Stimulated activated CD8-positive, alpha-beta memory T cell treated with anti-CD3 and anti-CD28 coated beads, Interleukin-12 subunit alpha, Interleukin-12 subunit beta, amount 100 ng/mL, for 4 hours (primary cell): ENCODE measurements at places on chromosomes 3 and 15.

DNA sequence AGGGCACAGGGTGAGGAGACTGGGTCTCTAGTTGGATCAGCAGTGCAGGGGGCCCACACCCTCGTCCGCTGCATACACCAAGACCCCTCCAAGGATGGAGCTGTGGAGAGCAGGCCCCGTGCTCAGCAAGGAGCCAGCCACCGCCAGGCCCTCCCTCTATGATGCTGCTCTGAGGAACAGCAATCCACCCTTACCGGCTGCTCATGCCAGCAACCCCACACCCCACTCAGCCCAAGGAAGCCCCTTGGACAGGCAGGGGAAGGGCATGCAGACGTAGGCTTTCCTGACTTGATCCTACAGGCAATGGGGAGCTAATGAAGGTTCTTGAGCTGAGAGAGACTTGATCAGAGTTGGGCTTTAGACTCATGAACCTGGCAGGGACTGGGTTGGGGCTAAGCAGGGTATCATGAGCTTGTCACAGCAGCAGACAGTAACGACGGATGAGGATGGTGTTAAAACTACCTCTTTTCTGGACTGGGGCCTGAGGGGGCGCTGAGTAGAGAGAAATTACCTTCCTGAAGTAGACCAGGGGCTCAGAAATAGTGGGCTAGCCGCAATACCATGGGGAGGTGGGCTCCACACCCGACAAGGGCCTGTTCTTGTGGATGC is 50.5 kb upstream of the FGD5 start:
- DNase-seq, result no peak

DNA sequence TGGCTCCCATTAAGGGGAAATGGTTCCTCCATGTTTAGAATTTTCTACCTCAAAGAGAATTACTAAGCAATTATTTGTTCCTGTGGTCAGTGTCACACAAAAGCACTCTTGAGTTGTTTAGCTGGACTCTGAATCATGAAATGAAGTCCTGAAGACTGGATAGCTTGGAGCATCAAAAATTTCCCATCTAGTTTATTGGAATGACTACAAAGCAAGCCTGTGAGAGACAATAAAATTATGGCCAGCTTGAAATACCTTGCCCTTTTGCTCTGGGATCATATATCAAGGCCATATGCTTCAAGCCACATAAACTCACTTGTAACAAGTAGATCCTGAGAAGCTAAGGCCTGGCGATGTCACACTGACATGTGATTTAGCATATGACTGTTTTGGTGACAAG is 292.3 kb downstream of the TIGIT start:
- DNase-seq, result no peak

- peak; percentile 7 for DNase-seq
Observed at GRCh38 chr3:113485161-113485609, 29.8 kb downstream of the SPICE1 start.

DNA sequence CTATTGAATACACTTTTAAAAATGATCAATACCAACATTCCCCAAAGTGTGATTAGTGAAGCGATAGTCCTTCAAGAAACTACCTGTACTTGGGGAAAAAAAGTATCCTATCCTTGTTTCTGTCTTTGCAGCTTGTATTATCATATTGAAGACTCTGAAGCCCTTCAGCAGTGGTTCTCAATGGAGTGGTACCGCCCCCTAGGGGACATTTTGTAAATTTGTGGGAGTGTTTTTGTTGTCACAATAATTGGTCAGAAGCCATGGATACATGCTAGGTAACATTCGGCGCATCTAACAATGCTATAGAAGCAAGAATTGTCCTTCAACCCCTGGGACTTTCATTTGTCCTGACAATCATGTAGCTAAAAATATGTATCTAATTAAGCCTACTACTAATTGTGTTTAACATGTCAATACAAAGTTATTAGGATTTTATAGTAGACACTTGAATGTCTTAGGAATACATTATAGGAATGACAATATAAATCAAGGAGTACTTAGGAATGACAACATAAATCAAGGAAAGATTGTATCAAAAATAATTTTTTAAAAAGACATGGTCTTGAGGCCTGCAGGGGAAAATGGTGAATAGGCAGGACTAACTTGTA is 53.7 kb downstream of the NMD3 start:
- DNase-seq, result no peak

DNA sequence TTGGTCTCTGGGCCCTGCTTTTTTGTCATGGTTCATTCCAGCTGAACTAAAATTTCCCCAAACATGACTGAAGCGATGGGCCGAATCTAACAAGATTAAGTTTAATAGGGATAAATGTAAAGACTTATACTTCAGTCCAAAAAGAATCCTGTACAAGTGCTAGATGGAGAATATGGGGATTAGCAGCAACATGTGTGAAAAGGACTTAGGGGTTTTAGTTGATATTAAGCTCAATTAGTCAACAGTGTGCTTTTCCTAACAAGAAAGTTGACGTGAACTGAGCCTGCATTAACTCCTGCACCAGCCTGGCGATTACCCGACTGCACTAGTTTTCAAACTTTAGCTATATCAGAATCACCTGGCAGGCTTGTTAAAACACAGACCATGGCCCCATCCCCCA is 61.0 kb upstream of the BBX start:
- DNase-seq, result no peak

GRCh38 chr15:76010613-76011012 is 1.6 kb downstream of the NRG4 start:
- DNase-seq, result no peak
